Stimulated activated CD4-positive, alpha-beta T cell treated with anti-CD3 and anti-CD28 coated beads, Interleukin-1b, Interleukin-23, amount 100 ng/mL, for 1 hour (primary cell): ENCODE measurements at places on chromosomes 4 and X.

DNA sequence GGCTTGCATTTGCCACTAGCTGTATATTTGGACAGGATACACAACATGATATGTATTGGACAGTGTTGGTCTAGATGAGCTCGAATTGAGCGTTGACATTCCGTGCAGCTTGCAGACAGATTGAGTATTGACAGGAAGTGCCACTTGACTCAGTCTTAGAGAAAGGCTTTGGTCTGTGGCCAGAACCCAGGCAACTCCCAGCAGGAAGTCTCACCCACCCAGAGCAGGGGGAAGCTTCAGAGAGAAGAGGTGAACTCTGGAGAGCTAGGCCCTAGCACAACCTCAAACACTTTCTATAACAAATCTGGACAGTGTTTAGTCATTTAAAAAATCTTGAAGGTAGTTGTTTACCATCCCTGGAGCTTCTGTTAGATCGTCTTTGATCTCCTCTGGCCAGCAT, 280.5 kb downstream of the FBXW7 start:
- peak; percentile 23 for DNase-seq

GRCh38 chrX:19372170-19372546, 28.4 kb downstream of the PDHA1 start:
- DNase-seq: peak; percentile 14

DNA sequence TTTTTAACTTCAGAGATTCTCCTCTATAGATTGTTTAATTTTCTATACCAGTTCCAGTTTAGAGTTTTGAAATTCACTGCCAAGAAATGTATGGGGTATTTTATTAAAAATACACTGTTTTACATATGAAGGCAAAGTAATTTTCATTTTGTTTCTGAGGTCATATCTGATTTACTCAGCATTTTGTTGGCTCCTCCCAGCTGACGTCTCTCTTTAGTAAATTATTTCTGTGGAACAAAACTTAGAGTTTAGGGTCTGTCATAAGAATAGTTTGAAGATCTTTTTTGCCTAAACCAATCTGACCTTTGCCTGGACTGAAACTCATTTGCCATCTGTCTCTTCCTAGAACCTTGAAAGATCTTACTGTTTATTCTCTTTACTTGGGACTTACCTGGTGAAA, 16.9 kb downstream of the FNIP2 start:
- no peak for DNase-seq

DNA sequence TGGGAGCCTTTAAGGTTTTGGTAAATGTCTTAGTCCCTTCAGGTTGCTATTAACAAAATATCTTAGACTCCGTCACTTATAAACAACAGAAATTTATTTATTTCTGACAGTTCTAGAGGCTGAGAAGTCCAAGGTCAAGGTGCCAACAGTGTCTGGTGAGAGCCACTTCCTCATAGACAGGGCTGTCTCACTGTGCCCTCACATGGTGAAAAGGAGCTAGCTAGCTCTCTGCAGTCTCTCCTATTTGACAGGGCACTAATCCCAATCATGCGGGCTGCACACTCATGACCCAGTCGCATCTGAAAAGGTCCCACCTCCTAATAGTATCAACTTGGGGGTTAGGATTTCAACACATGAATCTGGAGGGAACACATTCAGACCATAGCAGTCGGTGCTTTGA, 63.4 kb upstream of the KLF3 start:
- DNase-seq: no peak

DNA sequence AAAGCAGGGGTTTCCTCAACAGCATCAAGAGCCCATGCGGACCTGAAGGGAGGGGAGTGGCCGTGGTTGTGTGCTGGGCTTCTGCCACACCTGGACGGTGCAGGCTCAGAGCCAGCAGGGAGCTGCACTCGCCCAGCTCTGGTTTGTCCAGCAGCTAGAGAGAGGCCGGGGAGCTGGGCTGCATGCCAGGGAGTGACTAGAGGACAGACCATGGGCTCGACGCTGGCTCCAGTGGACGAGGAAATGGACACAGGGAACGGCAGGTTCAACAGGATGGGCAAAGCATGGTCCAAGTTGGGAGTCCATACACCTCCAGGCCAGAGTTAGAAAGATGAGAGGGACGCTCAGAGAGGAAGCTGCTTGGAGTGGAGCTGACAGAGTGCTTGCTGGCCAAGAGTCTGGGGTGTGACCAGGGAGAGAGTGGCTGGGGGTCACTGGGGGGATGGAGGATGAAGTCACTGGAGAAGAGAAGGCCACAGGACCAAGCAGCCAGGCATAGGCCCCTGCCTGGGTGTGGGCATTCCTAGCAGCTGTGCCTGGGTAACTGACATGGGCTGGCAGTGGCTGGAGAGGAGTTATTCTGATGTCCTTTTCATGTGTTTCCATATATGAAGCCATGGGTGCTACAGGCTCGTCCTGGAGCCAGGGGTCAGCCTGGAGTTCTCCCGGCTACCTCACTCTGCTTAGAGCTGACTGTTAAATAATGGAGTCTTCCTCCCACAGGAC, 42.8 kb downstream of the HTT-AS start:
- no peak for DNase-seq

DNA sequence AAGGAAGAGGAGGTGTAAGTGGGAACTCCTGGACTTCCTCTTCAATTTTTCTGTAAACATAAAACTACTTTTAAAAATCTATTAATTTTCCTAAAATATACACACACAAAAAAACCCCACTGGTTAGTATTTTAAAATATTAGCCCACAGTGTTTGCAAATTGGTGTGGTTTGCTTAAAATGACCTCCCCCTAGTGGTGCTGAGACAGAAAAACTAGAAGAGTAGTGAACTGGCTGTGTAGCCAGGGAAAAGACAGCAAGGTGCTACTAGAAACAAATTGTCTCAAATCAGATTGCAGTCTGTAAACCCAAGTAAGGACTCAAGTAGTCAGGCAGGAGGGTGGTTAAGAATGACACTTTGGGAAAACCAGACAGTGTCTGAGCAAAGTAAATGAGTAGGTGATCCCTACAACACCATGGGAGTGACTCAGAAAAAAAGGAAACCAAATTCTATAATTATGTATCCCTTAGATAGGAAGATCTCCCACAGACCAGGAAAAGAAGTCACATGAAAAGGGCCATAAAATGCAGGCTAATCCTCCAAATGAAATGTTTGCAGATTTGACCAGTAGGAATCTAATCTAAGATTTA, 26.0 kb downstream of the AMTN start:
- DNase-seq: no peak

DNA sequence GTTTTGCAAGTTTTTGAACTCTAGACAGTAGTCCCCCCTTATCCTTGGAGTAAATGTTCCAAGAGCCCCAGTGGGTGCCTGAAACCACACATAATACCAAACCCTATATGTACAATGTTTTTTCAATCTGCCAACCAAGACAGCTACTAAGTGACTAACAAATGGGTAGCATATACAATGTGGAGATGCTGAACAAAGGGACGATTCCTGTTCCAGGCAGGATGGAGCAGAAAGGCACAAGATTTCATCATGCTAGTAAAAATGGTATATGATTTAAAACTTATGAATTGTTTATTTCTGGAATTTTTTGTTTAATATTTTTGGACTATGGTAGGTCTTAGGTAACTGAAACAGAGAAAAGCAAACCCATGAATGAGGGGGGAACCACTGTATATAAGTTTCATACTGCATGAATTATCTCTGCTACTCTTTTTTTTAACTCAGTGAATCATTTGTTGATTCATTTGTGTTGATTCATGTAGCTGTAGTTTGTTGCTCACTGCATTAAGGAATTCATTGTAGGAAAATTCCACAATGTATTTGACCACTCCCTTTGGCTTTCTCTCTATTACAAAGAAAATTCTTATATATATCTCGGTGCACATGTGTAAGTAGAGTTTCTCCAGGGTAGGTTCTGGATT, 21.9 kb upstream of the ANXA3 start:
- DNase-seq: no peak

- DNase-seq: no peak
Observed at GRCh38 chr4:62399242-62399641, 1199.1 kb downstream of the ADGRL3 start.

GRCh38 chr4:74109116-74109869, 10.3 kb upstream of the CXCL2 start:
- no peak for DNase-seq

GRCh38 chr4:1984406-1985191, 24.2 kb downstream of the NELFA start:
- DNase-seq: no peak

GRCh38 chr4:151472711-151473110, 63.7 kb downstream of the FHIP1A start:
- no peak for DNase-seq

- DNase-seq: no peak
Observed at GRCh38 chr4:157170321-157170720, 50.2 kb upstream of the GRIA2 start.

DNA sequence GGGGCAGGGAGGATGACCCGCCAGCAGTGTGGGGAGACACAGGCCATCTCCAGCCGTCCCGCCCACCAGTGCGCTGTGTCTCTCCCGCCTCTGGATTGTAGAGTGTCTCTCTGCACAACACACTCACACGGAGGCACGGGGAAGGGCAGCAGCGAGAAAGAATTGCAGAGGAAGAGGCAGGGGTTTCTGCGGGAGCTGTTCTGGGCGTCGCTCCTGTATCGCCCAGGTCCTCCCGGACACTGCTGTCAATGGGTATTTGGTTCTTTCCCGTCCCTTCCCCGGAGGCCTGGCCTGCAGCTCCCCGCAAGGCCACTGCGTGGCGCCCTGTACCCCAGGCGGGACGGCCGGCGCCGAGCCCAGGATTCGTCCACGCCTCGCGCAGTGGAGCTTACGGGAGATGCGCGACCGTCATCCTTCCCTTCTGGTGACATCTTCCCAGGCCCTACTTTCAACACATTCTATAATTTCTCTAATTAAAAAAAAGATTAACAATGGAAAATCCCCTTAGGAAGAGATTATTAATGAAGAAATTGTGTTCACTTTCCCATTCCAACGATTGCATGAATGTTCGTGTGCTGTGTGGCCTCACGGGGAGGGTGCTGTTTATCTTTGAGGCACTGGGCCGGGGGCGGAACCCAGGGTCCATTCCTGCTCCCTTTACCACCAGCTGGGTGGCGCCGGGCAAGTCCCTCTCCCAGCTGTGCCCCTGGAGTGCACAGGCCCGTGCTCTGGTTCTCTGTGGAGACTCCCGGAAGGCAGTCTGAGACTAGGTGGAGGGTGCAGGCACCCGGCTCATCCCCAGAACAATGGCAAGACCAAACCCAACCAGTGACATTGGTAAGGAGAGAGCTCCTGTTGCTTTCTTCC, 95.7 kb downstream of the CPZ start:
- DNase-seq: no peak

DNA sequence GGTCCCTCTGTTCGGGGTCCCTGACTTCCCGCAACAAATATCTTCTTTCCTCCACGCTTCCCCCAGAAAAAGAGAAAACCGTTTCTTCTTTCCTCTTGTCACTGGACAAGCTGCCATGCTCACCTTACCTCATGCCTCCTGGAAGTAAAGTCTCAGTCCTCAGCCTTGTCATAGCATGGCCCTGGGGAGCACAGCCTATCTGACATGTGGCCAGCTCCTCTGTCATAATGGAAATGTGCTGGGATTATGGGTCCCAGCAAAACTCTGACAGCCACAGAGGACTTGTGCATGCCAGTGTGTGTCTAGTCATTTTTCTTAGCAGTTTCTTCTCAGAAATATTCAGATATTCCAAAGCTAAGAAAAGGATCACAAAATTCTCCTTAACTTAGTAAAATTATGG, 122.4 kb downstream of the AASDH start:
- DNase-seq: no peak

DNA sequence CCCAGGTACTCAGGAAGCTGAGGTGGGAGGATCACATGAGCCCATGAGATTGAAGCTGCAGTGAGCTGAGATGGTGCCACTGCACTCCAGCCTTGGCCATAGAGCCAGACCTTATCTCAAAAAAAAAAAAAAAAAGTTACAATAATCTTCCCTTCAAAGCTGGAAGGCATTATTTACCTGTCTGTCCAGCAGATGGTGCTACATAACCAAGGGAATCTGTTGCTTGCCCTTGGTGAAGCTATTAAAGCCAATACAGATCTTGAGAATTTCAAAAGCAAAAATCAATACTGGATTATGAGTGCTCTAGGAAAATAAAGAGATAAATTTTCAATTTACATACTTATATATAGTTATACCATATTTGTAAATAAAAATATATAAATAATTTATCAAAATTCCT, 25.9 kb downstream of the PKD2 start:
- DNase-seq: no peak

DNA sequence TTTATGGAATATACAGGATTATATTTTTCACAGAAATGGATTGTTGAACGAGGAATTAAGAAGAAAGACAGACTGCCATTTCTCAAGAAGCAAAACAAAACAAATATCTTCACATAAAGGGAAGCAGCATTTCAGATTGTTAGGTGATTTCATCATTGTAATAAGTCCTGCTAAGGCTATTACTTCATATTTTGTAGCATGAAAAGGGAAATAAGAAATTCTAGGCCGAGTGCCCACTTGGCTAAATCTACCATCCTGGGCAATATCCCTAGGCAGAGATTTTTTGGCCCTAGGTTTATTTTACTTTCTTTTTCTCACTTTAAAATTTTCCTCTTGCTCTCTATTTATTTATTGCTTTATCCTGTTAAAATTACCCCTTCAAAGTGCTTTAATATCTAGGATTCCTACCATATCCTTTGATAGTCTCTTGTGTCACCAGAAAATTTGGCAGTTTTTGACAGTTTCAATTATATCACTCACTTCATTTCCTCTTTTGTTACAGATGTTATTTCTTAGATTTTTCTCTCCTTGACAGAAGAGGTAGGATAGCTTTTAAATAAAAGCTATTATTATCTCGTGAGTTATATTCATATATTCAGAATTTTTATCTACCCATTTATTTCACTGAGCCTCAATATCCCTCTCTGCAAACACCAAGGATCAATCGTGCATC, 142.3 kb downstream of the PDGFC start:
- no peak for DNase-seq
